ENCODE measurements at places on chromosomes 6 and 20.

DNA sequence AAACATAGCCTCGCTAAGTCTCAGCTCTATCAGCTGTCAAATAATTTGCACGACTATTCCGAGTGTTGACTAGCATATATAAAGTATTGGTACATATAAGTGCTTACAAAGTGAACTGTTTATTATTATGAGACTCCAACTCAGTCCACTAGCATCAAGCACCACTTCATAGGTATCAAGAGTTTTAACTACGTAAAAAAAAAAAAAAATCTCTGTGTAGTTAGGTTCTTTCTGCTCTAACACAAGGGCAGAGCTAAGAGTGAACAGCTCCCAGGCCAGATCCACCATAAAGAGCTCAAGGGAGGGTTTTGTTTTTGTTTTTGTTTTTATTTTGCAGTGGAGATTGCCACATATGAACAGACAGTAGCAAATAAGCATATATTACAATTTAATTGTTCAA, 309.8 kb upstream of the SGK1 start:
- DNase-seq: no peak

GRCh38 chr20:37336369-37337207, 9.4 kb upstream of the SRC start:
- DNase-seq: no peak

- DNase-seq: no peak
These were observed 4.8 kb upstream of the RBPJL start for GRCh38 chr20:45301824-45302271.

- no peak for DNase-seq
These were observed 31.5 kb downstream of the AAR2 start for GRCh38 chr20:36267605-36268381.

DNA sequence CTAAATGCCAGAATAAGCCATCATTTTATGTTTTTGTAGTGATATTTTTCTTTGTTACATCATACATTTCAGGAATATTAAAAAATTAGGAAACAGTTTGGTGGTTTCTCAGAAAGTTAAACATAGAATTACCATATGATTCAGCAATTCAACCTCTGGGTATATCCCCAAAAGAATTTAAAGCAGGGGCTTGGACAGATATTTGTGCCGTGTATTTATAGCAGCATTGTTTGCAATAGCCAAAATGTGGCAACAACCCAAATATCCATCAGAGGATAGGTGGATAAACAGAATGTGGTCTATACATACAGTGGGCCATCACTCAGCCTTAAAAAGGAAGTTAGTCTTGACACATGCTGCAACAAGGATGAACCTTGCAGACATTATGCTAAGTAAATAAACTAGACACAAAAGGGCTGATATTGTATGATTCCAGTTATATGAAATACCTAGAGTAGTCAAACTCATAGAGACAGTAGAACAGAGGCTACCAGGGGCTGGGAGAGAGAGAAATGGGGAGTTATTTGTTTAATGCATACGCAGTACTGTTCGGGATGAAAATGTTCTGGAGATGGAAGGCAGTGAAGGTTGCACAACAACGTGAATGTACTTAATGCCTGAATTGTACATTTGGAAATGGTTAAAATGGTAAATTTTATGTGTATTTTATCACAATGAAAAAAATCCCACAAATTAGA, 18.9 kb upstream of the TRAF3IP2 start:
- DNase-seq: no peak

- no peak for DNase-seq
These were observed 119.7 kb downstream of the PREX1 start for GRCh38 chr20:48708116-48708515.

DNA sequence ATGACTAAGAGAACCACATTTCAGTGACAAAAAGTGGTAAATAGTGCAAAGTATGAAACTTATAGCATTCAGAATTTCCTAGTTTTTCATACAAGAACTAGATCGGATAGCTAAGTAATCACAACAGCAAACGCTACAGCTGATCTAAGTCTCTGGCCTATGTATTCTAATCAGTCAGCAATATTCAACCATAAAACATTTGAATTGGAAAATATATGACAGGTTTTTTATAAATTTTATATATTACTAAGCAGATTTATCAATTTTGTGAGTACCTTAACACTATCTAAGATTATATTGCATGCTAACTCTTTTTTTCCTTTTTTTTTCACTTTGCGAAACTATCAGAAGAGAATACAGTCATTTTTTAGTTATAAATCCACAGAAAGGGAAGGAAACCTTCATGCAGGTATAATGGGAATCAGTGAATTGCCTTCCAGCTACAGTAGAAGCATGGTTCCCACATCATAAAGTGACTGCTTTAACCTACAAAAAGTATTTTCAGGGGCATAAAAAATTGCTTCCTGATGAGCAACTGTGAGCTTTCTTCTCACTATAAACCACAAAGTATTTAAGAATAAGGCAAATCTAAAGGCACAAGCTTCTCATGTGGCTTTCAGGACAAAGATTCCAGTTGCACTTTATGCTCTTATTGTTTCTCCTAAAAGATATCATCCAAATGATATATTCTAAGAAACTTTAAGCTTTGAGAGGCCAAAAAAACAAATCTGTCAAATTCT, 74.0 kb upstream of the GJE1 start:
- DNase-seq: no peak

GRCh38 chr20:45935416-45936046, 1.0 kb downstream of the PCIF1 start:
- DNase-seq: no peak

DNA sequence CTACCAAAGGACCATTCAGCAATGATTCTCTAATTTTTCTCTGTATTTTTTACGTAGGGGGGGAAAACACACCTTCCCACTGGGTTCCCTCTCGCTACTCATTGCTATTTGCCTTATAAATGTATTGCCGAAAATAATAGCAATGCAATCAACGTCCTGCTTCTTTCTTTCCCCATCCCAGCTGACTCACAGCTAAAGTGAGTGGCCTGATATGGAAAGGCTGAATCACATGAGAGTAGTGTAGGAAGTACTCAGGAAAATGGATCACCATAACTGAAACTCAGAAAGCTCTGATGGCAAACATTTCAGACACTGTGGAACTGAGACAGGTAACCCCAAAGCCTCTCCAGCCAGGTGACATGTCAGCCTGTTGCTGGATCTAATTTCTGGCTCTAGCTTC, 49.3 kb upstream of the SRPK1 start:
- peak; percentile 34 for DNase-seq

DNA sequence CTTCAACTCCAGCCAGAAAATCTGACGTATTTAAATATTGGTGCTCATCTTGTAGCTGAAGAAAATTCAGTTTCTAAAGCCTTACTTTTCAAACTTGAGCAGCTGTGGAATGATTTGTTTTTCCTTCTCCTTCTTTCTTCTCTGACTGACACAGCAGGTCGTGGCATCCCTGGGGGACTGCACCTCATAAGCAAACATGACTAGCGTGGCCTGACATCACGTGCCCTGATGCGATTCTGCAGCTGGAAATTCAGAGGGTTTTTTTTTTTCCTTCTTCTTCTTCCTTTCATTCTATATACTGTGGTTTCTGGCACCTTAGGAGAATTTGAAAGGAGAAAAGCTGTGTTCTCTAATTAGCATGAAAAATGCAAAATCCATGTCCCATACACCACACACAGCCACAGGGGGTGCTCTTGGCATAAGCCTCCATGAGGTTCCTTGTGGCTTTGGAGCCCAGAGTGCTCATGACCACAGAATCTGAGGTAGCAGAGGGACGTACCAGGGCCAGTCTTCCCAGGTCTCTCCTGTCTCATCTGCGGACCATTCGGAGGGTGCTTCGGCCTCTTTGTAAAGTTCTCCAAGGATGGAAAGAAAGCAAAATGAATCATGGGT, 258.5 kb upstream of the CDH4 start:
- DNase-seq: no peak

- no peak for DNase-seq
These were observed 11.6 kb downstream of the PLN start for GRCh38 chr6:118559659-118560058.
